ENCODE measurements at places on chromosomes 7 and 10.

- DNase-seq, result no peak
Observed at GRCh38 chr10:62045765-62046521, 144.4 kb downstream of the ARID5B start.

DNA sequence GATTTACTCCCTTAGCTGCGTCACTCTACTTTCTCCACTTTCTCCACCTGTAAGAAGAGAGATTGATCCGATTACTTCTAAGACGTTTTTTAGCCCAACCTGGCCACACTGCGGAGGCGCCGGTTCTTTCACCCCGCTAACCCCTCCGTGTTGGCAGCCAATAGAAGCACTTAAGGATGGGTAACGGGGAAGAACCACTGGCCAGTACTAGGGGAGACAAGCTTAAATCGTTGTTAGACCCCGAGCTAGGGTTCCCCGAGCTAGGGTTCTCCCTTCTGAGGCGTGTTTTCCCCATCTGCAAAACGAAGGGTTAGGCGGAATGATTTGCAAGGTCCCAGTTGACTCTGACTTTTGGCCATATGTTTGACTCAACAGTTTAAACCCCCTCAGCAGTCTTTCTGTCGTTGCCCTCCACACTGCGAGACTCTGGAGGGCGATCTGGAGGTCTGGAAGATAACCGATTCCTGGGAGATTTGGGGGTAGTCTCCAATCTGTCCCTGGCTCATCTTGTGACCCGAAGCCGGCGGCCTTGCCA is 644 bp downstream of the UMAD1 start:
- DNase-seq, result no peak

GRCh38 chr10:97210543-97210960 is 24.8 kb upstream of the SLIT1 start:
- peak; percentile 50 for DNase-seq

- DNase-seq, result no peak
Observed at GRCh38 chr7:101486433-101487104, 123.9 kb downstream of the COL26A1 start.

DNA sequence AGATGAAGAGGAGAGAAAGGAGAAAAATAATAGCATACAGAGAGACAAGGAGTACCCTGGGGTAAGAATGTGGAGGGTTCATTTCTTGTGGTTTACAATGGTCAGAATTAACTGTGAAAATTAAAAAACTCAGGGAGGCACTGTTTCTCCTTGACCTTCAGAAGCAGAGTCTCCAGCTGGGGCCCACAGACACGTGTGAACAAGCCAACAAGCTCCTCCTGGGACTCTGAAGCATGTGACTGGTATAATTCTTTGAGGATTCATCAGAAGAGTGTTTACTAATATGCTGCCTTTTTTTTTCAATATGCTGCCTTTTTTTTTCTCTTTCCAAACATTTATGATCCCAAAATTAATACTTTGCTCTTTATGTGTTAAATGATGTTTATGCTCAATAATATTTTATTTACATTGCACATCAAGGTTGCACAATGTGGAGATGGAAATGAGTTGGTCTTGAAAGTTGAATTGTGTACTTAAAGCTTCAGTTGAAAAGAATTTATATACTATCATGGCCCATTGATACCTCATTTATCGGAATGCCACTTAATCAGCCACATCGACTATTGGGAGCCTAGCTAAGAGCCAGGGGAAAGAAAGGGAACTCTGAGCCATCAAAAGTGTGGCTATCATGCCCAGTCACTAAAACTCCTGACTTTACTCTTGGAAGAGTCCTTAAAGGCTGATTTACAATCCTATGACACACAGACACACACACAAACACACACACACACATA is 134.7 kb upstream of the RHOBTB1 start:
- no peak for DNase-seq

GRCh38 chr7:32658034-32658433 is 162.7 kb downstream of the AVL9 start:
- DNase-seq, result no peak

DNA sequence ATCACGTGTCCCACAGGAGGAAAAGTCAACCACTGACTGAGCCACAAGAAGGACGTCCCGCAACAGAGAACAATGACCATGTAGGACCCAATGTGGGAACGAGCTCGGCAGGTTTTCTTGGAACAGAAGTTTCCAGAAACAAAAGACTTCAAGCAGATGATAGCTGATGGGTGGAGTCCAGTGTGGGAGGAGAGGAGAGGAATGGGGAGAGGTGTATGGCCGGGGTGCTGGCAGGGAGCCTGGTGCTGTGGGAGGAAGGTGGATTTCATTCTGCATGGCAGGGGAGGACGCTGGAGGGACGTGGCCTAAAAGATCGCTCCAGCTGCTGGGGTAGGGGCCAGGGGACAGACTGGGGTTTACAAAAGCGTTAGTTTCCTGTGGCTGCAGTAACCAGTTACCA is 48.5 kb upstream of the LMTK2 start:
- DNase-seq, result no peak

- no peak for DNase-seq
Observed at GRCh38 chr10:76352300-76352699, 920.9 kb downstream of the LRMDA start.

GRCh38 chr10:97805096-97805884 is 33.5 kb upstream of the SFRP5 start:
- no peak for DNase-seq

GRCh38 chr10:63528084-63528744 is 7.0 kb downstream of the REEP3 start:
- DNase-seq, result no peak

- no peak for DNase-seq
Observed at GRCh38 chr7:134619627-134620331, 26.9 kb upstream of the BPGM start.
